Progenitor cell of endocrine pancreas (in vitro differentiated cells): ENCODE measurements at places on chromosomes 2 and 18.

DNA sequence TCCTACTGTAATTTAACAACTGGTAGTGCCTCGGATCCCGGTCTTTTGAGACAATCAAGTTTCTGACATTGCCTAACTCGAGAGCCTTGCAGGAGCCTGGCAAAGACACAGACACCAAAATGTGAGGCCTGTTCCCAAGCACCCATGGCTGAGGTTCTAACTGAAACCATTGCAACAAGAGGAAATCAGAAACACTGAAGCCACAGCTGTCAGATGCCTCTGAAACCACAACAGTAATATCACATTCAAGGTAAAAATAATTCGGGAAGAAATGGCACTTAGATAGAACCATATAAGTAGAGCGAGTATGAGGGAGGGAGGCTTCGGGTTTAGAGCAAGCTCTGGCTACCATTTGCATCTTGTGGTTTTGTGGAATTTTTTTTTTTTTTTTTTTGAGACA is 285.9 kb downstream of the FBXO15 start:
- DNase-seq: no peak

- DNase-seq: no peak
Measured at GRCh38 chr2:210188755-210189154, 17.5 kb upstream of the KANSL1L start.

DNA sequence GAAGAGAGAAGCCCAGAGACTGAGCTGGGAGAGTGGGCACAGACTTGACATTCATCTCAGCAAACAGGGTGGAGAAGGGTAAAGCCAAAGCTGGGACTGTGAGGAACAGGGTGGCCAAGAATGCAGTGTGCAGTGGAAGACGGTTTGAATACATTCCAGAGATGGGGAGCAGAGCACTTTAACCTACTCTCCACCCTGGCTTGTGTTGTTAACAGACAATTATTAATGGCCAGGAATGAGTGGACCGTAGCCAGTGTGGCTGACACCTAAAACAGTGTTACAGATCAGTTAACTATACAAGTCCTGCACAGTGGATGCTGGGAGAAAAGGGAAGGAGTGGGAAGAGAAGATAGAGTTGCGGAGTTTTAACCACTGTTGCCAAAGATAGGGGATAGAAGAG is 7.4 kb upstream of the NAB1 start:
- no peak for DNase-seq

DNA sequence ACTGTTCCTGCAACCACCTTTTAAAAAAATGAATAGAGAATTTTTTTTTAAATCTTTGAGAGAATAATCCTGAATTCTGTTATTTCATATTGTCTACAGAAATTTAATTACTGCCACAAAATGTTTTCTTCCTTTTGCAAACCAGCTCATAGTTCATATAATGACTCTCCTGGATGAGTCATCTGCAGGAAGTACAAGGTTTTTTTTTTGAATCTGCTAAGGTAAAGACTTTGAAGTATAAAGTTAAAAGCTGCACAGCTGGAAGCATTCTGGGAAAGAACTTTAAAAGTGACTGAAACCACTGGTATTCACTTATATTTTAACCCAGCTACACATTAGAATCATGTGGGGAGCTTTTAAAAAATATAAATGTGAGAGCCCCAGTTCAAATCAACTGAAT is 25.4 kb downstream of the SESTD1 start:
- no peak for DNase-seq

GRCh38 chr2:100017633-100018032 is 124.8 kb downstream of the AFF3 start:
- no peak for DNase-seq

GRCh38 chr2:27264753-27265535 is 2.1 kb upstream of the SLC30A3 start:
- peak; percentile 71 for DNase-seq

GRCh38 chr2:233416199-233416598 is 61.9 kb downstream of the DGKD start:
- DNase-seq: no peak

DNA sequence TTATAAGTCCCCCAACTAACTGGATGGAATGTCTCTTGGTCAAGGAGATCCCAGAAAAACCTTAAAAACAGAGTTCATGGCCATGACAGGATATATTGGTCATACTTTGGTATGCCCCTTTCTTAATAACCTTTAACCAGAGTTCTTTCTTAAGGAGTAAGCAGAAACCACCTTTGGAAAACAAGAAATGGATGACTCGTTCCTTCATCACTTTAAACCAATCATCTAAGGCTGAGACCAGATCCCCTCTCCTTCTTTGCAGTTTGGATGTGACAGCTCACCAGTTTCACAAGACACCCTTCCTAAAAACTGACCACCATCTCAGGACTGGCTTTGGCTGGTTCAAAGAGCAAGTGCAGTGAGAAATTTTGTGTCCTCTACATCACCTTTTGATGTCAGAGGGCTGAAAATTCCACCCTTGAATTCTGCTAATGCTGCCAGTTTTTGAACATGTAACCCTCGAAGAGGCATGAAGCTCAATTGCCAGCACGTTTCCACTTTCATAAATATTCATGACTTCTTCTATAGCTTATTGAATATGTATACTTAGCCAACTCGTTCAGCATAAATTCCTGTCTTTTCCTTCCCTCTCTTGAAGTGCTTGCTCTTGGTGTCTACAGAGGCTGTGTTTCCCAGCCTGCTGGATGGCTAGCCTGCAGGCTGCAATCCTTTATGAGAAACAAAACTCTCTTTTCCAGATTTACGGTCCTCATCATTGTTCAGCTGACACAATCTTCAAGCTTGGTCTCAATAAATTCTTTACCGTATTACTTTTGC is 1323.5 kb upstream of the TMEFF2 start:
- DNase-seq: no peak

DNA sequence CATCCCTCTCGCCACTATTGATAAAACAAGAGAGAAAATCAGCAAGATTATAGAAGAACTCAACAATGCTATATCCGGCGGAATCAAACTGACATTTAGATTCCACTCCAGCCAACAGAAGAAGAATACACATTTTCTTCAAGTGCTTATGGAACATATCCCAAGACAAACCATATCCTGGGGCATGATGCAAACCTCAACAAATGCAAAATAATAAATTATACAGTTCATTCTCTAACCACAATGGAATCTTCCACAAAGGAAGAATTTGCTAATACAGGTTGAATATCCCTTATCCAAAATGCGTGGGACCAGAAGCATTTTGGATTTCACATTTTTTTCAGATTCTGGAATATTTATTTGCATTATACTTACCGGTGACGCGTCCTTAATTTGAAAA is 51.4 kb upstream of the YPEL5 start:
- no peak for DNase-seq

DNA sequence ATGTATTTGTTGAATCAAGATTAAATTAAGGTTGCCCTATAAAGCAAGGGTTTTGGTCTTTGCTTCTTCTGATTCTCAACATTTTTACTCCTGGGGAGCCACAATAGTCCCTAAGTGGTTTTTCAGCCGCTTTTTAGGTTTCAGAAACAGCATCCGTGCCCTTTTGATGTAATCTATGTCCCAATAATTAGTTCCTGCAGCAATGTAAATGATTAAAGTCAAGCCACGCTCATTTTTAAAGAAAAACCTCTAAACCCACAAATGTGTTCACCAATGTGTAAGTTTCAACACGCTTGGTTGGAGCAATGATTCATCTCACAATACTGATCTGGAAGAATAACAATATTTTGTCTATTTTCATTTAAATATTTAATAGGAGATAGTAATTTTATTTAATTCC is 5.6 kb downstream of the ARL4C start:
- no peak for DNase-seq

DNA sequence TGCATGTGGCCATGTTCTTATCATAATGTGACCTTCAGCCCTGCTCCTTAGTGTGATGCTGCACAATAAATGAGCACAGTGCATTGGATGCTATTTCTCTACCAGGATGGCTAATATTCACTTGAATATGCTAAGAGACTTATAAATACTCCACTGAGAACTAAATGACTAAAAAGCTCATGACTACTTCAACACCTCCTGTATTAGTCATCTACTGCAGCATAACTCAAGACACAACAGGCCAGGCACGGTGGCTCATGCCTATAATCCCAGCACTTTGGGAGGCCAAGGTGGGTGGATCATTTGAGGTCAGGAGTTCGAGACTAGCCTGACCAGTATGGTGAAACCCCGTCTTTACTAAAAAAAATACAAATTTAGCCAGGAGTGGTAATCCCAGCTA is 213.4 kb downstream of the RND3 start:
- DNase-seq: no peak

- no peak for DNase-seq
Measured at GRCh38 chr2:65231892-65232477, 4.4 kb downstream of the ACTR2 start.

- DNase-seq: no peak
Measured at GRCh38 chr2:157438863-157439823, 4.7 kb downstream of the CYTIP start.
